Heart left ventricle (tissue), 16 donors: ENCODE measurements at places on chromosomes 3 and 15. TPM values are rescaled to one million over a fixed set of nuclear protein-coding genes. Genes with fewer than 3 reads are reported as not detected.

DAZL gene
- not detected for total RNA-seq

TUBGCP4 gene
- total RNA-seq: 12.1 TPM

DNA sequence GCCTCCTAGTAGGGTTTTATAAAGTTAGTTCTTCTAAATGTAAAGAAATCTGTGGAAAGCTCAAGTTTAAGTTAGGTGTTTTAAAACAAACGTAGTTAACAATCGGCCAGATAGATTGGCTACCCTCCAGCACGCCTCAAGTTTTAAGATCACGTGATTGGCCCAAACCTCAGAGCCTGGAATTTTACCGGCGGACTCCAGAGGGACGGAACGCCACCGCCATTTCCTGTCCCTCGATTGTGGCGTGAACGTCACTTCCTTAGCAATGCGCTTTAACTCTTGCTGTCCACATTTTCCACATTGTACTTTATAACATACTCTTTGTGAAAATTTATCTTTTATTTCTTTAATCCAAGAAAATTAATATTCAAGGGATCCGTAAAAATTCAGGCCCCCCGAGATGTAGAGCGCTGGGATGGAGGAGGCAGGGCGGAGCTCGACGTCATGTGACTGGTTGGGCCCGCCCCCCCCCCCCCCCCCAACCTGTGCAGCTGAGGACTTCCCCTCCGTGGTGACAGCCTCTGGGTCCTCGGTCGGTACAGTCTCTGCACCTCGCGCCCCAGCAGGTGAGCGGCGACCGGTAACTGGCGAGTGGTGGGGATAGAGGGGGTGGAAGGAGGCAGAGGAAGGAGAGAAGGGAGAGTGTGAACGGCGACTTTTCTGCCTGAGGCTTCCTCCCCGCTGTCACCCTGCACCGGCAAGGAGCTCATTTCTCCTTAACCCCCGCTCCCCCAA is at the start of gene ATP6V1A:
Gene ATP6V1A (plus strand): TSS at position 488 of the 735 bp plus-strand sequence. CDS start 31,719 bp downstream, outside the sequence.
- peak; percentile 94 for DNase-seq
- peaks cover 65% of the 10 kb centered on the region for H3K4me1 ChIP-seq
- H3K27me3 ChIP-seq: no peaks in the 10 kb centered on the region
- peak within 1 kb of the TSS; percentile 85 for H3K4me3 ChIP-seq
- no peaks in the 10 kb centered on the region for H3K36me3 ChIP-seq

GRCh38 chr3:89521328-89521727 is 413.9 kb downstream of the EPHA3 start:
- H3K27ac ChIP-seq: no peak overlapping the region
- DNase-seq: no peak
- H3K4me1 ChIP-seq: peaks cover 8% of the 10 kb centered on the region
- no peaks in the 10 kb centered on the region for H3K27me3 ChIP-seq
- no peak overlapping the region for H3K4me3 ChIP-seq
- no peaks in the 10 kb centered on the region for H3K36me3 ChIP-seq
